ENCODE measurements at places on chromosomes 2 and 18.
A peak's percentile ranks its signal among the peaks of the same experiment; 100 is the strongest.

DNA sequence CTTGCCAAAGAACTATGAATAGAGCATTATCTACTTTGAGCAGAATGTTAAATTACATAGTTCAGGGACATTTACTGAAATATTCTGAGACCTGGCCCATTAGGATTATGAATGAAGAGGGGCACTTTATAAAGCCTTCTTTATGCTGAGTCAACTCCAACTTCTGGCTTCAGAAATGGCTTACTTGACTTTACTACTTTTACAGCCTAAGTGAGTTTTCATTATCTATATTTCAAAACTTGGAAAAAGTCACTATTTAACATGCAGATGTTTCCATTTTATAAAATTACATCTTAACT lies 37.7 kb downstream of the SESTD1 start:
- no peak for DNase-seq

- no peak for DNase-seq
These were observed 58.1 kb downstream of the SKA1 start for GRCh38 chr18:50432915-50433314.

DNA sequence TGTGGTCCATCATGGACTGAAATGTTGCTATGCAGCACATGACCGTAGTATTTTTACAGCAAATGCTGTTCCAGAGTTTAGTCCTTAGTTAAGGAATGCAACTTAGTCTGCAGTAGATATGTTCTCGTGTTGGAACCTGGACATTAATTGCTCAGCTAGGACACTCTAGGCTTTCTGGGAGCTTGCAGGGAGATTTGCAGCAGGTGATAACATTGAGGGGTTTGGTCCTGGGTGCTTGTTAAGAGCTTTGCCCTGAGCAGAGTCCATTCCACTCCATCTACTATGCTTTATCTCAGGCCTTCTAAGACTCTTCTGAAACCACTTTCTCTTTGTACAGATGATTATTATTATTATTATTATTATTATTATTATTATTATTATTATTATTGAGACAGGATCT lies 27.1 kb downstream of the DRC1 start:
- DNase-seq: no peak

DNA sequence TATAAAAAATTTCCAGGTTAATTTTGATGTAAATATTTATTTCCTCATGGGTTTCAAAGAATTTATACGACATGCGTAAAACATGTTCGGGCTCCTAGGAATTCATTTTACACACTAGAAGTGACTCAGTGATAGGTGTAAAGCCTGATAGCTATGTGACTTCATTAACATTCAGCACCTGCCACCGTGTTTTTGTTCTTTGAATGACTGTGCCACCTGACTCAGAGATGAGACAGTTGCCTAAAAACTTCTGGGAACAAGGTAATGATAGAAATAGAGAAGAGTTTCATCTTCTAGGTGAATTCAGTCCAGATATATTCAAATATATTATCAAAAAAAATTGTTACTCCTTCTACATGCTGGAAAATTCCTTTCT lies 10.0 kb downstream of the IL1R2 start:
- no peak for DNase-seq

GRCh38 chr18:24936691-24937090 lies 415.3 kb downstream of the ZNF521 start:
- DNase-seq: no peak

DNA sequence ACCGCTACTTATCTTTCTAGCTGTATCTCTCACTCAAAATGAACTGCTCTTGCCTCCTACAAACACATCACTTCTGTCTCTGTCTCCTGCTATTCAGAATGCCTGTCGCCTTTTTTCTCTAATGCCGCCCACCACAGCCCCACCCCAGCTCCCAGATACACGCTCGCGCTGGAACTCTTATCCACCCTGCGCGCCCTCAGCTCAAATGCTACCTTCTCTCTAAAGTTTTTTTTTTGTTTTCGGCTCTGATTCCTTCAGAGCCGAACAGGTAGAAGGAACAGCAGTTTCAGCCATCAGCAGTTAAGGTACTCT lies 3.9 kb upstream of the SOS1 start:
- peak; percentile 40 for DNase-seq

DNA sequence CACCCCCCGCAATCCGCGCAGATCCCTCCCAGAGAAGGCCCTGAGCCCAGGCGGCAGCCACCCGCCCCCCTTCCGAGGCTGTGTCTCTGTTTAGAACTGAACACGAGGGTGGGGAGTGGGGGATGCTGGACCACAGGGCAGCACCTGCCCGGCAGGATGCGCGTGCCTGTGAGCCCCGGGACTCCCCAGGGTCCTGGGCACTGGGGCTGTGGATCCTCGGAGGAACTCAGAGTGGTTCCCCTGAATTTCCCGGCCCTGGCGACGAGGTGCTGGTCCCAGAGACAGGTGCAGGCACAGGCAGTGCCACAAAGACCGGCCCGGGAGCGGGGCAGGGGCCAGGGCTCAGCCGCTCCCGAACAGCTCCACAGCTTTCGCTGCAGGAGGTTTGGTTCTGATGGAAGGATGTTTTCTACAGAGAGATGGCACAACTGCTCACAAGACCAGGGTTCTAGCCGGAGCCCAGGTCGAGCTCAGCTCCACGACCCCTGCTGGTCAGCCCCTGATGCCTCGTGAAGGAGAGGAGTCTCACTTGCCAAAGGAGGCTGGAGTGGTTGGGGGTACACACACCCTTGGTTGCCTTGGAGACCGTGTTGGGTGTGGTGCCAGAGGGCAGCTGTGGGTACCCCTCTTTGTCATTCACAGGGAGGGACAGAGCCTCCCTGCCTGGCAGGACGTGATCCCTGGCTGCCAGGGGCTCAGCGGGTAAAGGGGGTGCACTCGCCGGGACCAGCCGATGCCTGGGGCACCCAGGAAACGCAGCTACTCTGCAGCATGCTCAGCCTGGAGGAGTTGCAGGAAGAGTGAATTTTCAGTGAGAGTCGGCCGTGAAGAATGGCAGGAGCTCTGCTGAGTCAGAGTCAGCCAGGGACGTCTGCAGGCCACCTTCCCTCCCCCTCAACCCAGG lies 4.4 kb upstream of the NEU4 start:
- no peak for DNase-seq

- no peak for DNase-seq
These were observed 62.1 kb downstream of the SCN3A start for GRCh38 chr2:165141601-165142354.

DNA sequence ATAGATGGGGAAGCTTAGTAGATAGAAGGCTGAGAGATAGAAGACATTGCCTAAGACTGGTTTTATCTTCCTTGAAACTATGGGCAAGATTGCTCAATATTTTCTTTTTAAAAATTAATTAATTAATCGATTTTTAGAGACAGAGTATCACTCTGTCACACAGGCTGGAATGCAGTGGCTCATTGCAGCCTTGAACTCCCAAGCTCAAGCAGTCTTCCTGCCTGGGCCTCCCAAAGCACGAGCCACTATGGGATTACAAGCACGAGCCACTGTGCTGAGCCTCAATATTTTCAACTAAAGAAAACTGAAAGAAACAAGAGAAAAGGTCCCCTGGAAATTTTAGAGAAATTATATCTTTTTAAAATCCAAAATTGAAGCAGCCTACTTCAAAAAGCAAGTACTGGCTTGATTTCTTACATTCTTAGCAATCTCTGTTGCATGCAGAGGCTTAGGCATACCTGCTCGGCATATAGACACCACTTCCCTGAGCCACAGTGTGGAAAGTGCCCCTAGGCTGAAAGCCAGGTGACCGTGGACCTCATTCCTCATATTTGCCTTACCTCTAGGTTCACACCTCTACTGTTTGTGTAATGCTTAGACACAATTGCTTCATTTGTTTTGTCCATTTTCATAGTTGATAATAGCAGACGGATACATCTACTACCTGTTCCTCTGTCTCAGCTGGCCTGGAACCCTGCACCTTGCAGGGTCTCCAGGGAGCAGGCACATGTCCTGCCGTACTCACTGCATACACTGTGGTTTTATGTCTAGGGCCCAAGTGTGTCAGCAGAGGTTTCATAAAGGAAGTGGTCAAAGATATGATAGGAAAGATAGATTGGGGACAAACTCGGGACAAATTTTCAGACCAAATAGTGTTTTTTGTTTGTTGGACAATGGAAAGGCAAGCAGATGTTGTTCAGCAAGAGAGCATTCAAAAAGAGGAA lies 166.5 kb upstream of the ALPP start:
- no peak for DNase-seq

DNA sequence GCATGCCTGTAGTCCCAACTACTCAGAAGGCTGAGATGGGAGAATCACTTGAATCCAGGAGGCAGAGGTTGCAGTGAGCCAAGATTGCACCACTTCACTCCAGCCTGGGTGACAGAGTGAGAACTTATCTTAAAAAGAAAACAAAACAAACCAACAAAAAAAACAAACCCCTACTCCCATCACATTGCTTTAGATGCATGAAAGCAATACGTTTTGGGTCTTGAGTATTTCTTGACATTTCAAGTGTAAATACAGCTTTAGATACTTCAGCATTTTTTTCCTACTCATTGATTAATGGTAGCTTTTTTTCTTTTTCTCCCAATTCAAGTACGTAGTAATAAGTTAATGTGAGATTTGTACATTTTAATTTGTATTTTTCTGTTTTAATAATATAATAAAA lies 20.3 kb downstream of the RASGRP3 start:
- DNase-seq: no peak

GRCh38 chr2:211423018-211423417 lies 866.6 kb downstream of the CPS1 start:
- DNase-seq: no peak

DNA sequence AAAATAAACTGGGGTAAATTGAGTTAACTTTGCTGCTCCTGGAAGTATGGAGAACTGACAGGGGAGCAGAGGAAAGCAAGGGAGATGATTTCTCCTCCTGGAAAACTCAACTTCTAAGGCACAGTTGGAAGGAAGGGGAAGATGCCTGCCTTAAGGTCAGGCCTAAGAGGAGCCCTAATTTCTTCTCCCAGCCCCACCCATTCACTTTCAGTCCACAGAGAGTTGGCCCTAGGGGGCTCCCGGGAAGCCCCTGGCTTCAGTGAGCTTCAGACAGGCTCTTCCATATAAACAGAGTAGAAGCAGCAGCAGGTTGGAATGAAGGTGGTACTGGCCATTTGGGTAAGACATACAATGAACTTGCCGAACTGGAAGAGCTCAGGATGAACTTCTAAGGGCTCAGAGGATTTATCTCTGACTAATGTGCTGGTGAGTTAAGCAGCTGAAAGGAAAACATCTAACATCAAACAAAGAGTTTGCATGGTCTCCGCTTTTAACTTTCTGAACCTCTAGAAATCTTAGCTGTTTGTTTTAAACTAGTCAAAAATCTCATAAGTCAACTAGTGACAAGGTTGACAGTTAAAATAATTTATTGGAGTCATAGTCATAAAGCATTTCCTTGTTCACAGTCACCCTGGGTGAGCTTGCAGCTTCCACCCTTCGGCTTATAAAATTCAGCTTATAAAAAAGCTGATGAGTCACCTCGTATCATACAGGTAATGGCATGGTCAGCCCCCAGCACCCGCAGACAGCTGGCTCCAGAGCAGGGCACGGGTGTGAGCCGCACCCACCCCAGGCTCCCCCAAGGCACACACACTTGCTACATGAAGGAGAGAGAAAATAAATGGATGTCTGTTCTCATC lies 9.8 kb downstream of the MALL start:
- DNase-seq: no peak

DNA sequence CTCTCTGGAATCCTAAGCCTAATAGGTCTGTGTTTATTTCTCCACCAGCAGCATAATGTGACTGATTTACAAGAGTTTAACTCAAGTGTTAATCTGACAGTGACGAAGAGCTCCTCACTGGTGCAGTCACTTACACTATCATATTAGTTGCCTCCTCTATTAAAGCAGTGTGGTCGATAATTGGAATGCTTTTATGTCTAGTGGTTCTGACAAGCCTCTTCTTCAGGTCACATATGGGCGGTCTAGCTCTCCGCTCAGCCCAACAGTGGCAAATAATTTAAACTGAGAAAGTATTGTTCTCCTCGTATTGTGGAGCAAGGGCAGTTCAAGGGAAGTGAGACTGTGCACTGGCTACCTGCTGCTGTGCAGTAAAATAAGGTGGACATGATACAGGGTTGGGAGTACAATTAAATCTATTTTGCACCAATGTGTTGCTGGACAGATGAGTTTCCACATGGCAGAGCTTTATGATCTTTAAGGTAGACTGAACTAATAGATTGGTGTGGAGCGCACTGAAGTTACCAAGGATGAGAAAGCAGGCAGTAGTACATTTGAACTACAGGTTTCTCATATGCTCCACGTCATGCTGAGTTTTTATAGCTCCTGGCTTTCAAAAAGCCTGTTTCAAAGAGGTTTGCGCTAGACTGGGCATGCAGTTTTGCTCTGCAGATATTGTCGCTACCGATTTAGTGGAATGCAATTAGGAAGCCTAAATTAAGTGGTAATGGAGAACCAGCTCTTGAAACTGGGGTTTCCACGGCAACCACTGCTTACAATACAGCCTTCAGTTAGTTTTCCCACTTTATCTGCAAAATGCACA lies 151.7 kb upstream of the POU3F3 start:
- no peak for DNase-seq

DNA sequence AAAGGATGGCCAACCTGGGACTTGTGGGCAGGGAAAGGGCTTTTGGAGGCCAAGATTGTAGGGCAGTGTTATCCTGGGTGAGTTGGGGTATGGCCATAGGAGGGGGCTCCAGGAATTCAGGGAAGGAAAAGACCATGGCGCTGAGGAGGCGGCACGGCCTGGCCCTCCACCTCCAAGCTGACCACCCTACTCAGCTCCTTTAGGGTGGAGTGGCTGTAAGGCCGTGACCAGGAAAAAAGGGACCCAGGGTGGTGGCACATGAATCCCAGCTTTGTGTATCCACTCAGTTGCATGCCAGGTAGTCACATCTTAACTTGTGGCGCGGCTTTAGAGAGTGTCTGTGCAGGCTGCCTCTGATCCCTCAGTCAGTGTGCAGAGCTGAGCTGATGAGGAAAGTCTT lies 168.1 kb downstream of the AGAP1 start:
- no peak for DNase-seq

DNA sequence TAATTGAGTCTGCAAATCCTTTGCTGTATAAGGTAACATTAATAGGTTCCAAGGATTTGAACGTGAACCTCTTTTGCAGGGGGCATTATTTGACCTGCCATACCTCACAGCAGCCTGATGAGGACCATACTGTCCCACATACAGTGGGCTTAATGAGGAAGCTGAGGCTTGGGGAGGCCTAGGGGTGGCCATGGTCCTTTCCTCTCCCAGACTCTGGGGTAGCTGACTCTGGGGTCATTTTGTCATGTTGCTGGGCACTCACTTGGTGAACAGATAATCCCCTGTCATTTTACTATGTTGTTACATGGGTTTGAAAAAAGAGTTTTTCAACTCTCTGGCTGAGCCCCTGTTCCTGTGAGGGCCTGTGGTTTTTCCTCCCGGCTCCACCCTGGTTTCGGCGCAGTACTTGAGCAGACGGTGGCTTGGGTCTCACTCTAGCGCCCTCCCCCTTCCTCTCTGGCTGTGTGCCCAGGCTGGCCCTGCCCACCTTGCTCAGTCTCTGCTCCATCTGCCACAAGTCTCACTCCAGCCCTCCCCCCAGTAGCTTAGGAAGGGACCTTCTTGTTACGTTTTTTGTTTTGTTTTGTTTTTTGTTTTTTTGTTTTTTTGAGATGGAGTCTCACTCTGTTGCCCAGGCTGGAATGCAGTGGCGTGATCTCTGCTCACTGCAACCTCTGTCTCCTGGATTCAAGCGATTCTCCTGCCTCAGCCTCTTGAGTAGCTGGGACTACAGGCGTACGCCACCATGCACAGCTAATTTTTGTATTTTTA lies 21.0 kb downstream of the INPP4A start:
- peak; percentile 60 for DNase-seq

GRCh38 chr2:45607701-45608100 lies 3.4 kb downstream of the SRBD1 start:
- DNase-seq: no peak

- DNase-seq: no peak
These were observed 161.9 kb upstream of the SIX2 start for GRCh38 chr2:45171136-45171501.

All from stimulated activated CD4-positive, alpha-beta T cell treated with anti-CD3 and anti-CD28 coated beads, Interleukin-4, amount 100 ng/mL, for 1 hour (primary cell).